ENCODE measurements at places on chromosomes 1 and 21.

DNA sequence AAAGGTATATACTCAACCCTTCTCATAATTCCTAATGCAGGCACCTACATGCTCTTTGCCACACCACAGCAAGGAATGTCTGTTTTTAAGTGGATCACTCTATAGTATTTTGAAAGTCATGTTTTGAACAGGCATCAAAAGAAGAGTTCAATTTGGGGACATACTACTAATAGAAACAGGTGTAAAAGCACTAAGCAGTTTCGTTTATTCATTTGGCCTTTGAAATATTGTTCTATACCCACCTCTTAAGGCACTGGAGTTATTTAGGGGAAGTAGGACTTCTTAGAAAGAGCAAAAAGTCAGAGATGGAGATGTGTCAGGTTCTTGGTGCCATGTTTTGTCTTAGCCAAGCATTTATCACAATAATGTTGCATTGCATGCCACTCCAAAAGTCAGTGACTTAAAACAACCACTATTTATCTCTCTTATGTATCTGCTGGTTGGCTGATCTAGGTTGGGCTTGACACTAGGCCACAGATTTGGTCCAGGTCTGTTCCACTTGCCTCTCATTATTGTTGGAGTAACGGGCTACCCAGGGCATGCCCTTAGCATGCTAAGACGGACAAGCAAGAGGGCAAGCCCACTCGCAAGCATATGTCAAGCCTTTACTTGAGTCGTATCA is 107.5 kb downstream of the RGL1 start:
- no peak for DNase-seq

DNA sequence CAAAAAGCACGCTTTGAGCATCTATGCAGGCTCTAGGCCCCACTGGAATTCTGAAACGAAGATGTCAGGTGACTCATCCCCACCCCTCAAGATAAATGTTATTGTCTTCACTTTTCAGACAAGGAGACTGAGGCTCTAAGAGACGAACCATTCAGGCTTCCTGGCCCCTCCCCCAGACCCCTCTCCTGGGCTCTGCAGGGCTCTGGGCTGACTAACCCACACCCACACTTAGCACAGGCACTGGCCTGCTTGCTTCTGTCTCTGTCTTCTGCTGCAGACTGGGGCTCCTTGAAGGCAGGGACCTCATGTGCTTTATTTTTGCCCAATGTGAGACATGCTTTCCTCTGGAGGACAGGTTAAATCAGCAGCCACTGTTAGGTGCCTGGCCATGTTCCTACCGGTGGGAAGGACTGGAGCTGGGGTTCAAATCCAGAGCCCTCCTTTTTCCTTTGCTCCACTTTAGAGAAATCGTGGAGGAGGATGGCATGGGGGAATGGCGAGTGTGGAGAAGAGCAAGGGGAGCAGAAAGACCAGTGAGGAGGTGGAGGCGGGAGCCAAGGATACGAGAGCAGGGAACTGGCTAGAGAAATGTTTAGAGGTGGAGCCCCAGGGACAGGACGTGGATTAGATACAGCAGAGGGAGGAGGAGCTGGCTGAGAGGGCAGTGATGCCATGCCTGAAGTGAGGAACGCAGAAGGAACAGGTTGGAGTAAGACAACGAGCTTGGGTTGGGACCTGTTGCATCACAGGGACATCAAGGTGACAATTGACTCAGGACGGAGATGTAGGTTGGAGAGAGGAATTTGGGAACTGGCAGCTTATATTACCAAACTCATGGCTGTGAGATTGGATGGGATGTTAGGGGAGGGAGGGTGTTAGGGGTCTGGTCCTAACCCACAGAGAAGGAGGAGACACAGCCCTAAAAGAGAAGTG is 1.7 kb downstream of the TMEM125 start:
- DNase-seq = no peak

DNA sequence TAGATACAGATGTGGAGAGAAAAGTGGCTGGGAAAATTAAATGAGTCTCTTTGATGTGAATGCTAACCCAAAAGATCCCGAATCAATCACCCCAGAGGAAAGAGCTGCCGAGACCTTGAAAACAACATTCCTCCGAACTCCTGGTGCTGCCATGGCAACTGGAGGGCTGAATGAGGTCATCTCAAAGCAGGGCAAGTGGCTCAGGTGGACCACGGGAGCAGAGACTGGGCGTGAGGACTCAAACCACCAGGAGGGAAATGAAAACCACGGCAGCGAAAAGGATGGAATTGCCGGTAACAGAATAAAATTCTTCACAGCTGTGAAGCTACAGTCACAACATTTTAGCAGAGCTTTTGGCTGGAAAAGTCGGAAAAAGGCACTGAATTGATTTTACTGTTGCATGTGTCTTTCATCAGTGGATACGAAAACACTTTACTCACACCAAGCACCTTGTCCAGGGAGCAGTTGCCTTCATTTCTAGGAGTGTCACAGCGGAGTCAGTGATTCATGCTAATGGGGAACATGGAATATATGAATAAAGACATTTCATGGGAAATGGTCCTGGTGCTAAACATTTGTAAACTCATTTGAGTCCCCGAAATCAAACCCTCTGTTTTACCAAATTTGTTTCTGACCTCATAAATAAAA is 23.2 kb upstream of the BECN2 start:
- DNase-seq = no peak

- DNase-seq = no peak
Observed at GRCh38 chr21:32007456-32007855, 134.6 kb downstream of the HUNK start.

DNA sequence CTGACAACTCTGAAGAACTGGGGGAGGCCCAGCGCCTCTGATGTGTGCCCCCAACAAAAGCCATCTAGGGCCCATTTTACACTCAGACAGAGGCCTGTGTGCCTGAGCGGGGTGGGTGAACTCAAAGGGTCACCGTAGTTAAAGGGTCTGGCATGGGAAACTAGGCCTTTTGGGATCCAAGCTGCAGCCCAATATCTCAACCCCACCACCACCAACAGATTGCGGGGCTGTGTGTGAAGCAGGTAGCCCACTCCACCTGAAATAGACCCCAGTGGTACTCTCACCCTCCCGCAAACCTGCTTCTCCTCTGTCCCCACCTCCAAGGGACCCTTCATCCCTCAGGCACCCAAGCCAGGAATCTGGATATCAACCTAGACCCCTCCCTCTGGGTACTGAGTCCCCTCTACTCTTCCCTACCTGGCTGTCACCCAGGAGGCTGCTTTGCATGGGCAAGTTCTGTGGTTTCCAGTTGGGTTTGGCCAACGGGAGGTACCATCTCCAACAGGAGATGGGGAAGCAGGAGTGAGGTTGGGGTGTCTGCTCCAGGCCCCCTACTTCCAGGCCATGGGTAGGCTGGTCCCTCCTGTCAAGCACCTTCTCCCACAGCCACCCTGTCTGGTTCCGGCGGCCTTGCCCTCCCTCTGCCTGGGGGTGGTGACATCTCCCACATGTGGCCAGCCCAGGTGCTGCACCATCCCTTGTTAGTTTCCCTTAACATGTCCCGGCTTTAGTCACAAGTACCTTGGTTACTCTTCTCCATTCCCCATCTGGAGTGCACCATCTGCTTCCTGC is 35.2 kb upstream of the LRP8 start:
- no peak for DNase-seq

- DNase-seq = no peak
Observed at GRCh38 chr21:23684431-23684830, 1922.8 kb downstream of the MRPL39 start.

- DNase-seq = no peak
Observed at GRCh38 chr1:18632783-18633421, 2.3 kb downstream of the PAX7 start.

DNA sequence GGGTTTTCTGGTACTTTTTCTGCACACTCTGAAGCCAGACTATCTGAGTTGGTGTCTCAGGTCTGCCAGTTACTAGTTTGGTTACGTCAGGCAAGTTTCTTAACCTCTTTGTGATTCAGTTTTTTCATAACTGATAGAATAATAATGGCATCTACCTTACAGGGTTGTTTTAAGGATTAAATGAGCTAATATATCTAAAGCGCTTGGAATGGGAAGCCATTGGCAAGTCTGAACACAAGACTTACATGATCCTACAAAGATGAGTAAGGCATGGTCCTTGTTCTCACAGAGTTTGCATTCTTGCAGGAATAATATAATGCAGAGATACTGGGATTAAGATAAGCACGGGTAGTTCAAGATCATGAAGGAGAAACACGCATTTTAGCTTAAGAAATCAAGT is 9.2 kb upstream of the DENND2D start:
- no peak for DNase-seq

DNA sequence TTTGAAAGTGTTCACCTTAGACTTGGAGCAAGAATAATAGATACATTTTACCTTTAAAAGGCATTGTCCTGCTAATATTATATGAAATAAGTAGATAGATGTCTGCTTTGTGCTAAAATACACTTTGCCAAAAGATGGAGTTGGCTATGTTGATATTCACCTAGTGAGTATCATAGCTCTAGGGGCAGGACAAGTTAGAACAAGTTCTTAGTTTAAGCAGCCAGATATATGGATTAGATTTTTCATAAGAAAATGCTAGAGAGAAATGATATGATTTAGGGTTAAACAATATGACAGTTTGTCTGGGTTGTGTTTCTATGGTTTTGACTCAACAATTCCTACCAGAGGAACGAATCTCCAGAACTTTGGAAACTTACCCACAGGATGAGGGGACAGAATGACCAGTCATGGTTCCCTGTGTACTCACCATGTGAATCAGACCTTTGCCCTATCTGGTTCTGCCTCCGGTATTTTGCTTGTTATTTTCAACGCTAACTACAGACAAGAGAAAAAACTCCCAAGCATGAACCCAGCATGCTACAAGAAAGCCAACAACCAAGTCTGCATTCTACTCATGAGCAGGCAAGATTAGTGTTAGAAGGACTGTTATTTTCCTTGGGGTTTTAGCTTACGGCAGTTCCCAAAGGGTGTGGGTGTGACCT is 1.7 kb downstream of the F5 start:
- peak; percentile 5 for DNase-seq

DNA sequence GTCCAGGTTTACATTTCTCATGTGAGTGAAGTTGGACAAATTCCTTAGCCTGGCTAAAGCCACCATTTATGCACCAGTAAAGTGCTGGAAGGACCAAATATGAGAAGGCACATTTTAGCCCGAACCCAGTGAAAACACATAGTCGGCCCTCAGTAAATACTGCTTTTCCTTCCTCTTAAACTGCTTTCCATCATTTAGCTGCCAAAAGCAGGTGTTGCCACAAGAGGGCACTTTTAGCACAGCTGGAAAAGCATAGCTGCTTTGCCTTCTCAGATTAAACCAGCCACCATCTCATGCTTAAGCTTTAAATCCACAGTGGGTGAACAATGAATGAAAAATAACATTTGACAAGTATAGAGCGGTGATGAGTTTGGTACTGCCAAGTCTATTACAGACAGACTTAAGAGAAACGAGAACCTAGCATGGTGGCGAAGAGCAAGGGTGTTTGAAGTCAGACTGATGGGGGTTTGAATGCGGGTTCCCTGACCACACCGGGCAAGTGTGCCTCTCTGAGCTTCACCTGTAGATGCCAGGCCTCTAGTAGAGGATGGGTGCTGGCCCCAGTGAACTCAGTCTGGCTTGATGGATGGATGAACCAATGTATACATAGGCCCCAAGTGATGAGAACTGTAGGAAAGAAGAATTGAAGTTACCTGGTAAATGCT is 57.8 kb downstream of the SLC35D1 start:
- peak; percentile 58 for DNase-seq

GRCh38 chr1:2151911-2152310 is 42.7 kb downstream of the FAAP20 start:
- no peak for DNase-seq

DNA sequence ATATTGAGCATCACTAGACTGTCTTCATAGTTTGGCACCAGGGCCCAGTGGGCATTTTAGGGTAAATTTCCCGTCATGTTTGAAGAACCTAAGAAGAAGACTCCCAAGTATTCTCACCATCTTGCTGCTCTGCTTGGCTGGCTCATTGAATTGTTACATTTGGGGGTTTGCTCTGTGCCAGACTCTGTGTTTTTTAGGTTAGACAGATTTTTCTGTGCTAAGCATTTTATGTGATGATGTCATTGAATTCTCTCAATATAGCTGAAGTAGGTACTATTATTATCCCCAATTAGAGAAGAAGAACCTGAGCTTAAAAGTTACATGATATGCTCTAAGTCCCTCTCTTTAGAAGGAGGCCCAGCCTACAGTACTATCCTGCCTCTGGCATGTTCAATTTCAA is 28.0 kb upstream of the DNASE2B start:
- no peak for DNase-seq

- DNase-seq = no peak
Observed at GRCh38 chr1:230173187-230173975, 106.3 kb downstream of the GALNT2 start.

DNA sequence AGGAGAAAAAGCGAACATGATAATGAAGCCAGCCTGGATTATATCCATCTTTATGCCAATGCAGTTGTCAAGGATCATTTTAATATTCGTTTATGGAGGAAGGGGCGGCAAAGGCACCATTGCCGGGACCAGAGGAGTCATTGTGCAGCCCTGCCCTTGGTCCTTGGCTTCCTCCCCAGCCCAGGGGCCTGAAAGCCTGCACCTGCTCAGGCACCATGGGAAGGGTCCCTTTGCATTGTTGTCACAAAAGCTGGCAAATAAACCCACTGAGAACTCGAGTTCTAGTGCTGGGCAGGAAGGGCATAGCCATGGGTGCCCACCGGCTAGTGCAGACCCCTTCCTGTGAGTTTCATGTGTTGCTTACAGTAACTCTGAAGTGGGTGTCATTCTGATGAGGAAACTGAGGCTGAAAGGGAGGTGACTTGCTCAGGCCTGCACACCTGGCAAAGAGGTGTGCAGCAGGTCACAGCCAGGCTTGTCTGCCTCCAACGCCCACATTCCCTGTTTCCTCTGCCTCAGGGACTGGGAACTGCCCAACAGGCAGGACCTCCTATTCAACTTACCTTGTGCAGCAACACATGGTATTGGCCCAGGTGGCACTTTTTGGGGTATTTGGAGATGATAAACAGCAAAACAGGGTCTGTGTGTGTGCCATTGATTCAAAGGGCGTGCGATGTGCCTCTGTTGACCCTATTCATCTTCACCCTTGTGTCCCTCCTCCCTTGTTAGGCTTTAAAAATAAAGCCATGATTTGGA is 84.6 kb downstream of the MAN1C1 start:
- DNase-seq = no peak

DNA sequence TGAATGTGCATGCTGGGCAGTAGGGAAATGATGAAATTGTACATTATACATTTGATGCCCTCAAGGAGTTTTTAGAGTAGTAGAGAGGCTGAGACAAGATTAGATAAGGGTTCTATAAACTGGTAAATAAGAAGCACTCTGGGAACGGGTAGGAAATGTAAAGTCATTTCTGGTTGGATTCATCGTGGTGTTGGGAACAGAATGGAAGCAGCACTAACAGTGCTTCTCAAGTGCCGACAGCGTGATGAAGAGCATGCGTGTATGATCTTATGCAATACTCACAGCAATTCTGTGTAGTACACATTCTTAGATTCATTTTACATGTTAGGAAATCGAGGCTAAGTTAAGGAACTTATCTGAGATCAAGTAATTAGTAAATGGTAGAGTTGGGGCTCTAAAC is 45.9 kb downstream of the GPR88 start:
- DNase-seq = no peak

- DNase-seq = no peak
Observed at GRCh38 chr1:95127380-95127779, 10.2 kb downstream of the TLCD4 start.

All from CD4-positive, alpha-beta T cell treated with Interferon gamma for 1 hour (primary cell).